Heart left ventricle (tissue), 16 donors: ENCODE measurements at places on chromosomes 3 and 15. TPM values are rescaled to one million over a fixed set of nuclear protein-coding genes. Genes with fewer than 3 reads are reported as not detected.

The PLA2G4E gene
- not detected for total RNA-seq

- DNase-seq, result no peak
Observed at GRCh38 chr15:33067456-33067855, 127.1 kb downstream of the FMN1 start.

DNA sequence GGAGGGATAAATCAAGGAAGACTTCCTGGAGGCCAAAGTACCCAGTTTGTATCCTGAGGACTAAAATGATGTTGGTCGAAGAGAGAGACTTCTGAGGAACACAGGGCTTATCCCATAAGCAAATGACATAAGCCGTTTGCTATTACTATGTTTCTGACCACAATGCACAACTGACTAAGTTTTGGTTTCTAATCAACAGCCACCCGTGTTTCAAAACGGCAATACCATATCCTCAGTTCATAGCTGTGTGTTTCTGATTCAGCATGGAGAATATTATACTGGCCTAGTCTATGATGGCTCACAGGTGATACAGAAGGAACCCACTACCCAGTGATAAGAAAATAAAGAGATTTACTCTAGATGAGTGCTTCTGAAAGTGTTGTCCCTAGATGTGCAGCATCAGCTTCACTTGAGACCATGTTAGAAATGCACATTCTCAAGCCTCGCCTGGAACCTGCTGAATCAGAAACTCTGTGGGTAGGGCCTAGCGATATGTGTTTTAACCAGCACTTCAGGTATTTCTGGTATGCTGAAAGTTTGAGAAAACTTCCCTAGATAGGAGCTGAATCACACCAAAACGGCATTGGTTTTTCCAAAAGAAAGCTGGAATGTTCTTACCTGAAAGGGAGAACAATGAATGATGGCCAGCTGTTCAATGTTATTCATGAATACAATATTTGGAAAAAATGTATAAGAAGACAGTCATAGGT lies 639.7 kb upstream of the NR2F2 start:
- DNase-seq, result no peak

GRCh38 chr3:33648793-33649192 lies 69.3 kb downstream of the CLASP2 start:
- DNase-seq, result no peak

- DNase-seq, result no peak
Observed at GRCh38 chr3:137171834-137172603, 214.2 kb downstream of the IL20RB start.
